ENCODE measurements at places on chromosomes 16 and 17.
A peak's percentile ranks its signal among the peaks of the same experiment; 100 is the strongest.

DNA sequence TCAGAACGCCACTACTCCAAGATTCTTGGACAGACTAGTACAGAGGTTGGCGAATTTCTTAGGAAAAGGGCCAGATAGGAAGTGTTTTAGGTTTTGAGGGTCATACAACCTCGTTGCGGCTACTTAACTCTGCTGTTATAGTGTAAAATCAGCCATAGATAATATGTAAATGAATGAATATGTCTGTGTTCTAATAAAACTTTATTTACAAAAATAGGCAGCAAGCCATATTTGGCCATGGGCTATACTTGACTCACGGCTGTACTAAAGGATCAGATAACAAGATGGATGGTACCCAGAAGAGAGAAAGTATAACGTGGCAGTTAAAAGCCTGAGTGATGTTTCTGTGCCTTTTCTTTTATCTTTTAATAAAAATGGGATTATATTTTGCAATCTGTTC, 125.5 kb downstream of the HS3ST4 start:
- DNase-seq = no peak

- DNase-seq = no peak
These were observed 20.6 kb upstream of the SLC35G3 start for GRCh38 chr17:35214631-35215273.

GRCh38 chr16:1124291-1124690, 28.2 kb upstream of the C1QTNF8 start:
- DNase-seq = no peak

DNA sequence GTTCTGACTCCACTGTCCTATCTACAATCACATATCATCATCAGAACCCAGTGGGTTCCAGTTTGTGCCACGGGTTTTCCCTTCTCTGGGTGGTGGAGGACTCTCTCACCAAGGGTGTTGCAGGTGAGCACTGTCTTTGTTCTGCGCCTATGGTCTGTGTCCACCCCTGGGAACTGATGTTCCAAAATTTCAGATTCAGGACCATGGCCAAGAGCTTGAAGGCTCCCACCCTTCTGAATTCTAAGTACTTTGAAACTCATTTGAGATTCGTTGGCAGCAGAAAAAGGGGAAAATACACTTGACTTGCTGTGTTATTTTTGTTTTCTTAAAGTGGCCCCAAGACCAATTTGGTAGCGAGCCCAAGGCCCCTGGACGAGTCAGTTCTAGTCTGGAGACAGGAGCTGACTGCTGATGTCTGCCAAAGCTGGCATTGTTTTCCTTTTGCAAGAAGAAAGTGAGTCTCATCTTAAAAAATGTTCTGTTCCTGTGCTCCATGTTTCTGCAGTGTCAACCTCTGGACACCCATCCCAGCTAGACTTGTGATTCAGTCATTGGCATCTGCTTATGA, 310.9 kb downstream of the HAPSTR1 start:
- DNase-seq = no peak

DNA sequence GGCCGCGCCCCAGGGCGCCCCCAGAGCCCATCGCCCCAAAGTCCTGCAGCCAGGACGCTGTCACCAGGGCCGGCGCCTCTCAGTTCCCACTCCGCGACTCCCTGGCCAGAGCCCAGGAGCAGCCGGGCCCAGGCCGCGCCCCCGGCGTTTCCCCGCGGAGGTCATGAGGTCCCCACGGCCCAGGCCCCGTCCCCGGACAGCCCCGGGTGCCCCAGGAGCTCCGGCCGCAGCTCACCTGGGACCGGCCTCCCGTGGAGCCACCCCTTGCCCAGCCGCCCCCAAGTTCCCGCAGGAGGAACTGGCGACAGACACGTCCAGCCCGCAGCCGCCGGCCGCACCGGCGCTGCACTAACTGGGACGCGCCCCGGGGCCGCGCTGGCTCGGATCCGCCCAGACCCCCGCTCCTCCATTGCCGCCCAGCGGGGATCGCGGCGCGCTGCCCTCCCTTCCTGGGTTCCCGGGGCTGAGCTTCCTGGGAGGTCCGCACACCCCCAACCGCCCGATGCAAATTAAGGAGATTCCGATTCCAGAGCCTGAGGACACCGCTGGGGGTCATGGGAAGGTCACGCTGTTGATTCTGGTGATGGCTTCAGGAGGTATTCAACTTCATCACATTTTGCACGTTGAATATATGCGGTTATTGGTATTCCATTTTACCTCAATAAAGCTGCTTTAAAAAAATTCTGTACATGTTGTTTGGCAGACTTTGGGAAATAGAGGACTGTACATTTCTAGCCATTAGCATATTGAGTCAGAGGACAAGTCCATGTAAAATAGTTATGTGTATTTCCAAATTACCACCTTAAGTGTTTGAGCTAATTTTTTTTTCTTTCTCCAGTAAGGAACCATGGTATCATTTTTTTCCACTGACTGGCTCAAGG, 9.9 kb downstream of the AHSP start:
- DNase-seq = no peak

GRCh38 chr16:26673011-26673410, 393.7 kb upstream of the C16orf82 start:
- no peak for DNase-seq

GRCh38 chr16:78025631-78026030, 3.3 kb downstream of the CLEC3A start:
- DNase-seq = no peak

DNA sequence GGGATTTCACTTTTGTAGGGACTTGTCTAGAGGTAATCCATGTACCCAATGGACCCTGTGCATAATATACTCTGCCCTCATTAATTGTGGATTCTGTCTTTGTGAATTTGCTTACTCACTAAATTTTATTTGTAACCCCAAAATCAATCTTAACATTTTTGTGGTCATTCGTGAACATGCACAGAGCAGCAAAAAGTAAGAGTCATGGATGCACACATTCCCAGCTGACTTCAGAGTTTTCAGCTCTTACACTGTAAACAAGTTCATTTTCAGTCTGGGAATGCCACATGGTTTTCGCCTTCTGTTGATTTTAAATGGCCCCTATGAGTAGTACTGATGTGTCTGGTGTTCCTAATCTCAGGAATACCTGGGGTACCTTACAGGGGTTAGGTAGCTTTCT, 24.3 kb downstream of the TAC4 start:
- no peak for DNase-seq

DNA sequence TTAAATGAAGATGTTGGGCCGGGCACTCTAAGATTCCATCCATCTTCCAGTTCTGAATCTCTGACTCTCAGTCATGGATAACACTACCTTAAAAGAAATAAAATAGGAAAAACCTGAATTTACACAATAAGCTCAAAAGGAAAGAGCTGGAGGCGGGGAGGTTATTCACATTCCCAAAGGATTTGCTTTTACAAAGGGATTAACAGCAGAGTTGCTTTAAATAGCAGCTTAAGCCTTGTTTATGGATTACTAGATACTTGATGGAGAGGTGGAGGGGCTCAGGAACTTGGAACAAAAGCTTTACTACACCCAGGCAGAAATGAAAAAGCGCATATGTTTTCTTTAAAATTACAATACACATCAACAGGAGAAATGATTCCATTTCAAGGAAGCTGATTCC, 84.5 kb downstream of the XYLT1 start:
- DNase-seq = no peak

DNA sequence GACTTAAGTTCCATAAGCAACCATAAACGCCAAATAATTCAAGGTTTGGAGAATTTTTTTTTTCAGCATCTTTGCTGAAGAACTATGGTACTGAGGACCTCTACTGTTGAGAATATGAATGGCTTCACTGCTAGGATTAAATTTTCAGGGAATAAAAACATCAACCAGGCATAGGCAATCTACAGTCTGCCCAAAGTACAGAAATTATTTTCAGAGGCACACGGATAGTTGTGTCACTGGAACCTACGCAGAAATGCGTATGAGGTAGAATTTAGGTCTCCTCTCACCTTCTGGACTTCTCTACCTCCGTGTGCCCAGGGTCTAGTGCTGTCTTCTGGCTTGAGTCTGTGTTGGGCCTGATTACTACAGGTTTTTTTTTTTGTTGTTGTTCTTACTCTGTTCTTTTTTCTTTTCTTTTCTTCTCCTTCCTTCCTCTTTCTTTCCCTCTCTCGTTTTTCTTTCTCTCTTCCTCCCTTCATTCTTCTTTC, 39.7 kb downstream of the NACA2 start:
- DNase-seq = no peak

- DNase-seq = no peak
These were observed at the start of gene LRRC75A for GRCh38 chr17:16491703-16492612. Gene LRRC75A, minus strand, starts transcription at chr17:16492193. Its CDS starts 203 bp downstream, at chr17:16491990.

GRCh38 chr17:32445074-32445415, 735 bp downstream of the PSMD11 start:
- DNase-seq = no peak

- no peak for DNase-seq
These were observed 15.9 kb downstream of the TBX2 start for GRCh38 chr17:61415374-61416210.

DNA sequence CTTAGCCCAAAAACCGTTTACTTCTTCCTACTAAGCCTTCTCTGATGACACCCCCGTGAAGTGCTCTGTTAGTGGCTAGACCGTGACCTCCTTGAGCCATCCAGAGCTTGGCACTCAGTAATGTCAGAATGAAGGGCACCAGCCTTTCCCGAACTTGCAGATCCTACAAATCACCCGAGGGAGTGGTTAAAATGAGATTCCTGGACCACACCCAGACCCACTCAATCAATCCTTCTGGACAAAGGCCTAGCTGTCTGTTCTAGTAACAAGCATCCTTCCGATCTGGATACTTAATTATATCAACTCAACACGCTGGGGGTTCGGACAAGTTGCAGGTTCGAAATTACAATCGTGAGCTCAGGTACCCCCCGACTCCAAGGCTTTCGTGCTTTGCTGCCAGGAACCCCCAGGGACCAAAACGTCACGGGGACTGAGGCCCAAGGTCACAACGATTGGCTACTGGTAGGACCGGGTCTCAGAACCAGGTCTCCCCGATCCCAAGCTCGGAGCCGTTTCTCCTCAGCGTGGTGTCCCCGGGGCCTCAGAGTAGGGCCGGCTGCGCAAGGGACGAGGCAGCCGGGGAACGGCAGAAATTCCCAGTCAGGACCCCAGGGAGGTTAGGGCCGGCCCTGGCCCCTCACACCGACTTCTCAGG, 527 bp downstream of the CIAPIN1 start:
- DNase-seq = peak; percentile 37
